ENCODE measurements at places on chromosomes 4 and X.

GRCh38 chrX:133218329-133218728 is at the start of gene TFDP3:
Gene TFDP3, minus strand, starts transcription at chrX:133218354. Its CDS starts 95 bp downstream, at chrX:133218259.
- no peak for DNase-seq

GRCh38 chr4:75653845-75654503 is 19.2 kb downstream of the G3BP2 start:
- peak; percentile 6 for DNase-seq

- no peak for DNase-seq
Observed at GRCh38 chr4:108160741-108161352, 7.9 kb downstream of the LEF1 start.

DNA sequence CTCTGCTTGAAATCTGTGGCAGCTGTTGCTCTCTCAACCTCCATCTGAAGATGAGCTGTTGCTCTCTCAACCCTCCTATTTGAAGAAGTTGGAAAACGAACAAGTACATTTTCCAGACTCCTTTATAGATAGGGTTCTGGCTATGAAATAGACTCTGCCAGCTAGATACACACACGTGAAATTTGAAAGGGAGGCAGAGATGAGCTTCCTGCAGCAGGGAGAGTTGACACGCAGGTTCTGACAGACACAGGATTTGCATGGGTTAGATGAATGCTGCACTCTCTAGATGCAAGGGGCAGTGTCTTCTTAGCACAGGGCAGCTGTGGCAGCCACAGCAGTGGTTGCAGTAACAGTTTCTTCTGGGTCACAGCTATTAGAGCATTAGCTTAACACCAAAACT is 8.0 kb upstream of the PYURF start:
- no peak for DNase-seq

DNA sequence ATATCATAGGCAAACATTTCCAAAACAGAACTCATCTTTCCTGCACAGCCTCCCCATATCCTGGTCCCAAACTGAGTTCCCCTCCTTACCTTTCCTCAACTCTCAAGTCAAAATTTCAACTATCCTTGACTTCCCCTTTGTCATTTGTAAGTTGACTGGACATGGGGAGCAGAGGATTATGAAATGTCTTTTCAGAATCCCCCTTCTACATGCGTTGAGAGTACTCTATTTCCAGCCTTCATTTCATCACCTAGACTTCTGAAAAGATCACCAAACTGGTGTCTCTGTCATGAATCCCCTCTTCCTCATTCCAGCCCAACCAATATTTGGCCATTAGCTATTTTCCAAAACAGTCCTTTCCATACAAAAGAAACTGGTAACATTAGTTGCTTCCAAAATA is 95.2 kb downstream of the SYNPO2 start:
- DNase-seq = no peak

DNA sequence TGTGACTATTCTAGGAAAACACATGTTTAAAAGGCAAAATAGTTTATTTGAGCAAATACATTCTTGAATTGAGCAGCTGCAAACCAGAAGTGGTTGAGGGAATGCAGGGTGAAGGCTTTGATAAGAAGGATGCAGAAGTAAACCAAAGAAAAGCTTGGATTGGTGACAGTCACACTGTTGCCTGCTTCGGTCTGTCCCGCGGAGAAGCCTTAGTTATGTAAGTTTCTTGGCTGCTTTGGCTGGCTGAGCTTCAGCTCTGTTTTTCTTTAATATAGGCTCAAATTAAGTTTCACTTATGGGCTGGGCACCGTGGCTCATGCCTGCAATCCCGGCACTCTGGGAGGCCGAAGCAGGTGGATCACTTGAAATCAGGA is 67.6 kb downstream of the FAM53A start:
- no peak for DNase-seq

DNA sequence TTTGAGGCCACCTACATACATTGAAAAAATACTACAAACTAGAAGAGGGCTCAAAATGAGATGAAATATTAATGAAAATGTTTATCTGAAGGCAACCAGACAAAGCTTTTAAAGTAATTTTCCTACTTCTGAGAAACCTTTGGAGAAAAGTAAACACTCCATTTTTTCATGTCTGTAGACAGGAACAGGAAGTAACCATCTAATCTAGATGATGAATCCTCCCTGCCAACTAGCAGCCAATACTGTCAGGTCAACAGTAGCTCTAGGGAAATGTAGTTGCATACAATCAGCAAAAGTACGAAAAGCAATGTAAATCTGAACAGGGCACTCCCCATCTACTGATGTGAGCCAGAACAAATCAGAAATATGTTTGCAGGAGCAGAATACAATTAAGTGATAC is 49.0 kb downstream of the AMMECR1 start:
- no peak for DNase-seq

- no peak for DNase-seq
Observed at GRCh38 chr4:52606726-52607125, 52.4 kb downstream of the USP46 start.

- DNase-seq = no peak
Observed at GRCh38 chr4:139278912-139279759, 889 bp downstream of the MGARP start.

DNA sequence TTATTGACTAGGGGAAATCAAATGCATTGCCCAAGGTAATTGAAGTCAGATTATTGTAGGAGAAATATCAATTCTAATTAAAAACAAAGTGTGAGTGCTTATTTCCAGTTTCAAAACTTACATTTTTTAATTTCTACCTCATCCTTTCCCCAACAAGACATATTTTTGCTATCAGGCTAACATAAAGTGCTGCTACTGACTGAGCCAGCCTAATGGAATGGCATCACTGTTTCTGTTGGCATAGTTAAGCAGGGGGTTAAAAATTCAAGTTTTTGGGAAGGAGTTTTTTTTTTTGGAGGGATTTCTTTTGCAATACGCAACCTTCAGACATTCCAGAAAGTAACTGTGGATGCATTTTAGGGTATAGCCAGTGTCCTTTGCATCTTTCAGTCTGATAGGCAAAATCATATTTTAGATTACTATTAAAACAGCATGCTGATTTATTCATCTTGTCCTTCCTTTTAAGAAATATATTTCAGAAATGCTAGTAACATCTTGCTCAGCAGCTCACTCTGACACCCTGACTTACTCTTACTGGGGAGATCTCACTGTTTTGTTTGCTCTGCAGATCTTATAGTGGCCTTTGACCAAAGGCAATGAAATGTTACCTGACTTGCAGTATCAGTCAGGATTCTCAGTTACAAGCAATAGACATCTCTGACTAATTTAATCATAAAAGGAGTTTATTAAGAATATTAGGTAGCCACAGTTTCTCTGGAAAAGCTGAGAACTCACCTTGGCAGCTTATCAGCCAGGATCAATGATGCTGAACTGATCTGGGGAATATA is 24.4 kb downstream of the GAB1 start:
- DNase-seq = no peak

DNA sequence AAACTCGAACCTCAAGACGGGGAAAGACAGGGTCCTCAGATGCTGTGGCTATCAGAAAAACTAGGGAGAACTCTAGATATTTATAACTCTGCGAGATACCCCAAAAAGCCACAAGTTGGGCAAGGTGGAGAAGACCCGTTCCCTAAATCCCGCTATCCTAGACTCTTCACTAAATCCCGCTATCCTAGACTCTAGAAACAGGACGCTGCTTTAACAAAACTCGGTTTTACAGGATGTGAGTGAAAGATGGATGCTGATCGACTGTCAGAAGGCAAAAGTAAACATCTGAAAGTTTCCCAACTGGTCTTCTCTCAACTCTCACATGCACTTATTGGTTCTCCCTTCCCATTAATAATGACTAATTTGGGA is 270 bp downstream of the DNAAF6 start:
- DNase-seq = no peak

DNA sequence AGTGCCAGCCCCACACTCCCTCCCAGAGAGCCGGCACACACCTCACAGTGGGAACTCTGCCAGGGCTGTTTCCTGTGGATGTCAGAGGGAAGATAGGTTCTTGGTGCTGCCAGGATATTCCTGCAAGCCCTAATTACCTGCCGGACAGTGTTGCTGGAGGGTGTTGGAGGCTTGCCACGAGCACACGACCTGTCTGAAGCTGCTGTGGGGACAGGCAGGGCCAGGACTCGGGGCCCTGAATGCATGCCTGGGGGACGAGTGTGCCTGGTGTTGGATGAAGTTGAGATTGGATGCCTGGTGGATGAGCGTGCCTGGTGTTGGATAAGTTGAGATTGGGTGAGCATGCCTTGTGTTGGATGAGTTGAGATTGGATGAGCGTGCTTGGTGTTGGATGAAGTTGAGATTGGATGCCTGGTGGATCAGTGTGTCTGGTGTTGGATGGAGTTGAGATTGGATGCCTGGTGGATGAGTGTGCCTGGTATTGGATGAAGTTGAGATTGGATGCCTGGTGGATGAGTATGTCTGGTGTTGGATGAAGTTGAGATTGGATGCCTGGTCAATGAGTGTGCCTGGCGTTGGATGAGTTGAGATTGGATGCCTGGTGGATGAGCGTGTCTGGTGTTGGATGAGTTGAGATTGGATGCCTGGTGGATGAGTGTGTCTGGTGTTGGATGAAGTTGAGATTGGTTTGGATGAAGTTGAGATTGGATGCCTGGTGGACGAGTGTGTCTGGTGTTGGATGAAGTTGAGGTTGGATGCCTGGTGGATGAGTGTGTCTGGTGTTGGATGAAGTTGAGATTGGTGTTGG is 23.2 kb upstream of the UVSSA start:
- no peak for DNase-seq

Measured in NCI-H146 (cell line).